ENCODE measurements at places on chromosomes 6 and 20. TPM values are rescaled to one million over a fixed set of nuclear protein-coding genes. Genes with fewer than 3 reads are reported as not detected.
A peak's percentile ranks its signal among the peaks of the same experiment; 100 is the strongest.

GRCh38 chr6:35626401-35626800 is 62.3 kb downstream of the FKBP5 start:
- no peak for DNase-seq
- H3K4me3 ChIP-seq: no peak overlapping the region
- H3K27ac ChIP-seq: no peak overlapping the region

GRCh38 chr6:87151471-87151780 is 3.9 kb upstream of the ZNF292 start:
- peaks cover 13% of the 10 kb centered on the region for H3K27me3 ChIP-seq
- H3K4me3 ChIP-seq: peak overlapping the region; percentile 90
- peak overlapping the region; percentile 29 for H3K27ac ChIP-seq
- H3K4me1 ChIP-seq: peaks cover 23% of the 10 kb centered on the region

GRCh38 chr20:51083447-51083846 is 60.5 kb upstream of the KCNG1 start:
- peaks cover 32% of the 10 kb centered on the region for H3K4me1 ChIP-seq
- H3K27me3 ChIP-seq: peaks cover 20% of the 10 kb centered on the region
- H3K27ac ChIP-seq: no peak overlapping the region
- peak overlapping the region; percentile 15 for H3K4me3 ChIP-seq
- no peaks in the 10 kb centered on the region for H3K36me3 ChIP-seq
- no peak for DNase-seq

DNA sequence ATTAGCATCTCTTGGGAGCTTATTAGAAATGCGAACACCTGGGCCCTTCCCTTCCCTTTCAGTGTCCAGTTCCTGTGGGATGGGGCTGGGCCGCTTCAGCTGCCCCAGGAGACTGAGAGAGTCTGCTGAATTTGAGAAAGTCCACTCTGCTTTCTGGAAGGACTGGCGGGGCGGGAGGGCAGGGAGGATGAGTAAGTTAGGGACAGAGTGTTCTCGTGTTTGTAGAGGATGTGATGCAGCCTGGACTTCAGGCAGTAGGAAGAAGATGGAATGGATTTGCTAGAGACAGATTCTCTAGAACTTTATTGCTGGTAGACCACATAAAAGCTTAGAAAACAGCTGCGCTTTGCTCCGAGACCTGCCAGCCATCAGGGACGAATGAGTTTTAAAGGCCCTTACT is 1.1 kb upstream of the TULP4 start:
- no peak overlapping the region for H3K4me3 ChIP-seq
- no peaks in the 10 kb centered on the region for H3K27me3 ChIP-seq
- H3K36me3 ChIP-seq: peaks cover 45% of the 10 kb centered on the region
- DNase-seq: no peak
- no peak overlapping the region for H3K27ac ChIP-seq

GRCh38 chr20:22729616-22730236 is 145.4 kb upstream of the FOXA2 start:
- peaks cover 11% of the 10 kb centered on the region for H3K27me3 ChIP-seq
- DNase-seq: no peak
- no peaks in the 10 kb centered on the region for H3K4me1 ChIP-seq
- H3K36me3 ChIP-seq: no peaks in the 10 kb centered on the region
- no peak overlapping the region for H3K27ac ChIP-seq

DNA sequence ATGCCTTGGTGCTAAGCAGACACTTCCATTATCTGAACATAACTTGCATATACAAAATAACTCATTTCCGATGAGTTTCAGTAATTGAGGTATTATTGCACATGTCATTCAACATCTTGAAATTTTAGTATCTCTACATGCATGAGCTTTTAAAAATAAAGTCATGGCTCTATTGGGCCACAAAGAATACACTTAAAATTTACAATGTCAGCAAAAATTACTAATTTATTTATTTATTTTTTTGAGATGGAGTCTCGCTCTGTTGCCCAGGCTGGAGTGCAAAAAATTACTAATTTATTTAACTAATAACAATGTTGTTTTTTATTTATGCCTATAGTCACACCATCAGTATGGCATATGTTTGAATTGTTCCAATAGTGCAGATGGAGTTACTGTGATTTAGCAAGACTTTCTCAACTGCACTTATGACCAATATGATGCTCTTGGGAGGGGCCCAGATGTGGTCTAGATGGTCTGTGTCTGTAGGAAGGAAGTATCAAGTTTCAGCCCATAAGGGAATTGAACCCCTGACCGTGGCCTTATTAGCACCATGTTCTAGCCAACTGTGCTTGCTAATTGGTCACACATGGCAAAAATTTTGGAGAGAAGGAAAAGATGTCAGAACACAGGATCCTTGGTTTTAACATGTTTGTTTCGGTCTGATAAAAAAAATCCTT is 370.7 kb upstream of the TSHZ2 start:
- DNase-seq: no peak
- no peaks in the 10 kb centered on the region for H3K36me3 ChIP-seq
- peaks cover 6% of the 10 kb centered on the region for H3K4me1 ChIP-seq
- H3K4me3 ChIP-seq: no peak overlapping the region

DNA sequence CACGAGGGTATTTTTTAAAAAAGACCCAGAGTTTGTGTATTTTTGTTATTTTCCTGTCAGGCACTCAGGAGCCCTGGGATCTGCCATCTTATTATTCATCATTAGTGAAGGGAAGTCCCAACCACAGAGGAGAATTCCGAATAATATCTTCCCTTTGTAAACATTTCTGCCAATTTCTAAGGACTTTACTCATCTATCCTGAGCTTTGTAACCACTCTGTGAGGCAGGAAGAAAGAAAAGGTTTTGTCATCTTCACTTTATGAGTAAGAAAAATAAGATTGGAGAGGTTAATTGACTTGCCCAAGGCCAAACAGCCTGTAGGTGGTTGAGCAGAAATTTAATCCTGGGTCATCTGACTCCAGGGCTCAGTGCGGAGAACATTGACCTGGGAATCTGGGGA is 23.0 kb upstream of the IYD start:
- no peaks in the 10 kb centered on the region for H3K27me3 ChIP-seq
- DNase-seq: no peak
- H3K36me3 ChIP-seq: no peaks in the 10 kb centered on the region

DNA sequence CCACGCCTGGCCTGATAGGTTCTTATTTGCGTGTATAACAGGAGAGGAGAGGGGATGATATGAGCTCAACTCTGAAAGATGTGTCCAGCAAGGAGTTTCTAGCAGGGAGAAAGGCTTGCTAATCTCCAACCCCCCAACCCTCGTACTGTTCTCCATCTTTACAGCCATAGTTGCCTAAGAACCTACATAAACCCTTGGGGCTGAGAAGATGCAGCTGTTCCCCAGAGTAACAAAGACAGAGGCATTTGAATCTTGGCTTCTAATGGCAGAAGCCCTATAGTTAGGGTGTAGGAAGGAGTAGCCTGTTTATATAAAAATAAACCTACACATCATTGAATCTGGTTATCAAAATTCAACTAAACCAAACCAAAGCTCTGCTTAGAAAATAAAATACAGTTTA is 631.4 kb upstream of the SLC35B3 start:
- no peaks in the 10 kb centered on the region for H3K36me3 ChIP-seq
- DNase-seq: no peak
- no peak overlapping the region for H3K27ac ChIP-seq

DNA sequence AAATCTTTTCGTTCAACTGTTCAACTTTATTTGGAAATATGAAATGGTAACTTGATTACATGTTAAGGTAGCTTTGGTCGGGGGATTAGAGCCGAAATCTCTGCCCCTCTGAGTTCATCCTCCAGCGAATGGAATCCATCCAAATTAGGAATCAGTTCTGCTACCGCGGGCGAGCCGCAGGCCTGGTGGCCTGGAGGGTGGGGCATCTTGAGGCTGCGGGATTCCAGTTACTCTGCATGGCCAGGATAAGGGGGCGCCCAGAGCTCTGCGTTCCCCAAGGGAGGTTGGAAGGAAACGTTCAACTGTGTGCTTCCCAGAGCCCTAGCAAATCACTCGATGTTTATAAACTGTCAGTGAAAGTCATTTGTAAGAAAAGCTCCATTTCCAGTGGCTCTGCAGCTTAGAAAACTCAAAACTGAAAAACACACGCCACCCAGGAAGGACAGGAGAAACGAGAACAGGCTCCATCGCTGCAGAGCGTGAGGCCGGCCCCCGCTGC is 262.2 kb downstream of the TAF4 start:
- no peaks in the 10 kb centered on the region for H3K36me3 ChIP-seq
- no peak overlapping the region for H3K4me3 ChIP-seq
- peaks cover 12% of the 10 kb centered on the region for H3K4me1 ChIP-seq
- DNase-seq: no peak

GRCh38 chr6:106702451-106703110 is 73.2 kb downstream of the QRSL1 start:
- no peak for DNase-seq
- H3K4me1 ChIP-seq: peaks cover 12% of the 10 kb centered on the region
- no peak overlapping the region for H3K27ac ChIP-seq
- H3K4me3 ChIP-seq: no peak overlapping the region
- no peaks in the 10 kb centered on the region for H3K27me3 ChIP-seq
- no peaks in the 10 kb centered on the region for H3K36me3 ChIP-seq

DNA sequence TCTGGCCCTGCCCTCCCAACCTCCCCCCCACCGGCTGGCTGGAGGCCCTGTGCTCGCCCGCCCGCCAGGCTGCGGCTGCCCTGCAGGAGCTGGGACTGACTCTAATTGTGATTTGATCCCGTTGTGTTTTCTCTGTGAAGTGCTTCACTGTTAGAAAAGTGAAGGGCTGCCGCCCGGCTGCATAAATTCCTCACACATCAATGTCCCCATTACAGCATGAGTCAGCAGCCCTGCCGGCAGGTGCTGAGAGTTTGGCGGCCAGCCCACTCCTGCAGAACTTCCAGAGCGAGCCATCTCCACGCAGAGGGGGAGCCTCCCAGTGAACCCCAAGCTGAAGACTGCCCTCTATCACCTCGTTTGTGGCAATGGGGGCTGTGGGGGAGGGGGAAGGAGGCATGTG is 137.9 kb downstream of the DLL1 start:
- peaks cover 29% of the 10 kb centered on the region for H3K4me1 ChIP-seq
- H3K36me3 ChIP-seq: no peaks in the 10 kb centered on the region
- no peak overlapping the region for H3K4me3 ChIP-seq

DNA sequence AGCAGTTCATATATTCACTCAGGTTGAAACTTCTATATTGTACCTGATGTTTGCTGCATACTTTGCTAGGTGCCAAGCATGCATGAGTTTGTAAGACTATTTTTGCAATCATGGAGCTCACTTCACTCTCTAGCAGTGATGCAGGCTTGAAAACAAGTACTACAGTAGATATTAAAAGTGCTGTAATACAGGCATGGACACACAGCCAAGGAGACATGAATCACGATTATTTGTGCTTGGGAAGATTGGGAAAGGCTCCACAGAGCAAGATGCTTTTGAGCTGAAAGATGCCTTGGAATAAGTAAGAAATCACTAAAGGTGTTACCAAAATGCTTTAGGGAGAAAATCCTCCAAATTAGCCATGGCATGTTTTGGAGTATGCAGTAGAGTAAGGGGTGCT is 427.4 kb downstream of the UTRN start:
- peaks cover 22% of the 10 kb centered on the region for H3K4me1 ChIP-seq
- no peaks in the 10 kb centered on the region for H3K27me3 ChIP-seq
- peaks cover 7% of the 10 kb centered on the region for H3K36me3 ChIP-seq
- H3K27ac ChIP-seq: no peak overlapping the region
- no peak for DNase-seq

DNA sequence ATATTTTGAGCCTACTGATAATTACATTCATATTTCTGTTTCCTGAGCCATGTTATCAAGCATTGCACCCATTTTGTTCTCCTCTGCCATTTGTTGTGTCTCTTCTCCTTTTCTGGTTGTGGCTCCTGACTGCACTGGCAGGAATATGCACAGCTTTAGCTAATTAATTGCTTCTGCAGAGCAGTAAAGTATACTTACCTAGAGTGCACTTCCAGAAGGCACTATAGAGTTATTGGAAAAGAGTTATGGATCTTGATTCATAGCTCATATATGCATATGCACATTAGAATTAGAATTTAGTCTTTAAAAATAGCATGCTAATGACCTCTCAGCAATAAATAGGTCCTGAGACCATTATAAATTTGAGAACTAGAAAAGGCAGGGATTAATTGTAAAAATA is 262.6 kb downstream of the NKAIN2 start:
- H3K4me1 ChIP-seq: no peaks in the 10 kb centered on the region
- no peak for DNase-seq
- H3K27me3 ChIP-seq: no peaks in the 10 kb centered on the region

GRCh38 chr6:36692220-36692619 is 5.4 kb upstream of the RAB44 start:
- H3K27me3 ChIP-seq: no peaks in the 10 kb centered on the region
- no peak for DNase-seq
- no peak overlapping the region for H3K27ac ChIP-seq
- H3K4me3 ChIP-seq: no peak overlapping the region
- no peaks in the 10 kb centered on the region for H3K36me3 ChIP-seq
- H3K4me1 ChIP-seq: no peaks in the 10 kb centered on the region

- H3K4me1 ChIP-seq: peaks cover 25% of the 10 kb centered on the region
- H3K27me3 ChIP-seq: no peaks in the 10 kb centered on the region
- no peaks in the 10 kb centered on the region for H3K36me3 ChIP-seq
- no peak overlapping the region for H3K4me3 ChIP-seq
- H3K27ac ChIP-seq: peak overlapping the region; percentile 46
These were observed 27.9 kb upstream of the TBC1D7 start for GRCh38 chr6:13355999-13356785.

DNA sequence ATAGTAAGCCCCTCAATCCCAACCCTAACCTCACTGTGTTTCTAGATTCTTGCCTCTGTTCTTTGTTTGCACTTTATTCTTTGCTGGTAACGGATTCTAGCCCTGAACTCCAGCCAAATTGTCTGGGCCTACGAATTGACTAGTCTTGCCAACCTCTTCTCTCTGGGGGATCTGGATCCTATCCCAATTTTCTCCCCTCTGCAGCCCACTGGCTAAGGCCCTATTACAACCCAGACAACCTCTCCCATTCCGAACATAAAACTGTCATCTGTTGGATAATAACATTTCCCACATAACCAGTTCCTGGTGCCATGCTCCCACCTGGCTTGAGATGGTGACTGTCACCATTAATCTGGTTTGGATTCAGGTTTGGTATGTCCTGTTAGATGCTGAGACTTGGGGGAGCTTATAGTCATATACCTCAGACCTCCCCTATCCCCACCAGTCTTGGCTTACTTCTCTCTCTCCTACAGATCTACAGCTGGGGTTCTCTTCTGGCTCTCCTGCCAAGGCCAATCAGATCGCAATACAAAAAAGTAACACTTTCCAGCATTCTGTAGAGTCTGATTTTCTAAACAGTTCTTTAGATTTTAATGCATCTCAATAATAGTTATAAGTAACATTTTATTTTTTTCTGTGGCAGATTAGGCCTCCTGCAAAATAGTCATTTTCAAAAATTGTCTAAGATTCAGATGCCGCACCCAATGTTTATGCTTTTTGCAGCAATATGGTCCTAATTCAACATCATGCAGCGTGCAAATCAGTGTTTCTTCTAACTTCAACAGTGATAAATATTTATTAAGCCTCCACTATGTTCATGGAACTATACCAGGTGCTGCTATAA is 29.8 kb upstream of the AHI1 start:
- H3K4me1 ChIP-seq: peaks cover 9% of the 10 kb centered on the region
- H3K4me3 ChIP-seq: no peak overlapping the region
- H3K27me3 ChIP-seq: no peaks in the 10 kb centered on the region
- no peaks in the 10 kb centered on the region for H3K36me3 ChIP-seq
- H3K27ac ChIP-seq: no peak overlapping the region

BIRC7 gene
- total RNA-seq: not detected

DEFB124 gene
- total RNA-seq: not detected
